ENCODE measurements at places on chromosomes 1 and 21.

GRCh38 chr1:172324086-172324485, 96.4 kb upstream of the C1orf105 start:
- no peak for DNase-seq

GRCh38 chr1:3222042-3222692, 153.2 kb downstream of the PRDM16 start:
- DNase-seq: no peak

- DNase-seq: no peak
These were observed 40.6 kb downstream of the ERI3 start for GRCh38 chr1:44314452-44314851.

DNA sequence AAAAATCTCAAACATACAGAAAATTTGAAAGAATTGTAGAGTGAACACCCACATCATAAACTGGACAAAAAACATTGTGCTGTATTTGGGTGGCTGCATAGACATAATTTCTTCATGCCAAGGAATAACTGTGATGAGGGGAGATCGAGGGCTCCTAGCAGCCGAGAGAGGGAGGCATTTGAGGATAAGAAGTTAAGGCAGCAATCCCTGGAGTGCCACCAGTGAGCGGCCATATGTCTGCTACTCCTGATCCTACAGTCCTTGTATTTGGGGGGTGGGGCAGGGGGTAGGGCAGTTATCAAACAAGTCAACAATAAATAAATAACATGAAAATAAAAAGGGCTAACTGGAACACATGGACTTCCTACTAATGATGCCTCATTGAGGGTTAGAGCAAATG, 54.5 kb downstream of the ATP5PO start:
- no peak for DNase-seq

DNA sequence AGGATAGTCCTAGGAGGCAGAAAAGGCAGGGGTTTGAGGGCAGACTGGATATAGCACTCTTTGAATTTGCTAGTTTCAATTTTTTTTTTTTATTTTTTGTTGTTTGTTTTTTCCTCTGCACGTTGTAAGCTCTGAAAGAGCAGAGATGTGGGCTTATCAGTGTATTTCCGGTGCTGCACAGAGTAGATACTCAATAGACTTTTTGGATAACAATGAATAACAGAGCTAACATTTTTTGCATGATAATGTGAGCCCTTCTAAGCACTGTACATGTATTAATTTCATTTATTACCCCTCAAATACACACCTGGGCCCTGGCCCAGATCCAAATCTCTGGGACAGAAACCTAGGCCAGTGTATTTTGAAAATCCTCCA, 17.1 kb upstream of the PARP1 start:
- no peak for DNase-seq

DNA sequence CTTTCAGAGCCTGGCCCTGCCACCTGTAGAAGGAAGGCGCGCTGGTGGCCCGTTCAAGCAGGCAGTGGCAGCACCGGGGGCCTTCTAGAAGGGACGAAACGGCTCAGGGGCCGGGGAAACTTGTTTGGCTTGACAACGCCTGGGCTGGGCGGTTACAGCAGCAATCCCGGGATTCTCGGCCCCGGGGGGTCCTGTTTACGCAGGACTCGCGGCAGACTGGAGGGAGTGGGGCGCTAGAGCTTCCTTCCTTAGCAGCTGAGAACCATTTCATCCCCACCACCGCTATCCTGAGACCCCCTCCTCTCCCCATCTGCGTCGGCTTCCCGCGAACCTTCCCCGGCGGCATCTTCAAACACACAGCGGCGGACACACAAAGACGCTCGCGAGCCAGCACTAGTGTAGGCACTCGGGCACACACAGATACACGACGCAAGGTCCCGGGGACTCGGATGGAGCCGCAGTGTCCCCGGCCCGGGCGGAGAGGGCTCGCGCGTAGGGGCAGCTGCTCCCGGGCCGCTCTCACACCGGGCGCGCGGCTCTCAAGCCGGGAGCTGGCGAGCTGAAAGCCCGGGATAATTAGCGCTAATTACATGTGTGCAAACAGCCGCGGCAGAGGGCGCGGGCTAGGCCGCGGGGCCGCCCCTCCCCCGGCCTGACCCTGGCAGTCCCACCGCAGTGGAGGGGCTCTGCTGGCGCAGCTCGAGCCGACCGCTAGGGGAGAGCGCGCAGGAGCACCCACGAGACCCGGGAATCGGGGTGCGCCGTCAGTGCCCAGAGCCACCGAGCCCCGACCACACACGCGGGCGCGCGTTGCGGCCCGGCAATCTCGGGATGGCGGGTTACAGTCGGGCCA, 271.4 kb downstream of the FOXD2 start:
- DNase-seq: no peak

DNA sequence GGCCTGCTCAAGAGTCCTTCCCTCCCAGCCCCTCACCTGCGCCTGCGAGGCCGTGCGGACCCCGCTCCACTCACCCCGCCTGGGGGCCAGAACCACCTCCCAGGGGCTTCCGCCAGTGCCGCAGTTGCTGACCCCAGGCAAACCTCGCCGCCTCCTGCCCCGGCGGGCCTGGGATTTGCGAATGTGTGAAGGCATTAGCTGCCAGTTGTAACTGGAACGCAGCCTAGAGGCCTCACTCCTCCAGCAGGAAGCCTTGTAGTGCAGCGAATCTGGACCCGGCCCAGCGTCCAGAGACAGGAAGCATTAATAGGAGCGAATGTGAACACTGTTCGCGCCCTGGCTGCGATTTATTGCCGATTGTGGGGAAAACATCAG, 140.9 kb upstream of the ARHGEF16 start:
- no peak for DNase-seq

DNA sequence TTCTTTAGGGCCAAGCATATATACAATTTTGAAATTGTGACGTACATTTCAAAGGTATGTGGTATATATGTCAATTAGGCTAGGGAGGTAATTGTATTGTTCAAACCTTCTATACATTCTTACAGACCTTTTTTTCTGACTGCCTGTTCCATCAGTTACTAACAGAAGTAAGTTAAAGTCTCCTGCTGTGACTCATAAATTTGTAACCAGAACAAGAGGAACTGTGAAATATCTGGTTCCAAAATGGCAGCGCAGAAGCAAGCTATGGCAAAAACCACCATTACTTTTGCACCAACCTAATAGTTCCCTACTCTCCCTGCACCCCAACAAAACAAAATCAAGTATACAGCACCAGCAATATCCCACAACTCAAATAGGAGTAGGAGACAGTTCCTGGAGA, 93.6 kb downstream of the ENAH start:
- no peak for DNase-seq

- no peak for DNase-seq
These were observed 25.1 kb upstream of the PLEKHA6 start for GRCh38 chr1:204384636-204385352.

DNA sequence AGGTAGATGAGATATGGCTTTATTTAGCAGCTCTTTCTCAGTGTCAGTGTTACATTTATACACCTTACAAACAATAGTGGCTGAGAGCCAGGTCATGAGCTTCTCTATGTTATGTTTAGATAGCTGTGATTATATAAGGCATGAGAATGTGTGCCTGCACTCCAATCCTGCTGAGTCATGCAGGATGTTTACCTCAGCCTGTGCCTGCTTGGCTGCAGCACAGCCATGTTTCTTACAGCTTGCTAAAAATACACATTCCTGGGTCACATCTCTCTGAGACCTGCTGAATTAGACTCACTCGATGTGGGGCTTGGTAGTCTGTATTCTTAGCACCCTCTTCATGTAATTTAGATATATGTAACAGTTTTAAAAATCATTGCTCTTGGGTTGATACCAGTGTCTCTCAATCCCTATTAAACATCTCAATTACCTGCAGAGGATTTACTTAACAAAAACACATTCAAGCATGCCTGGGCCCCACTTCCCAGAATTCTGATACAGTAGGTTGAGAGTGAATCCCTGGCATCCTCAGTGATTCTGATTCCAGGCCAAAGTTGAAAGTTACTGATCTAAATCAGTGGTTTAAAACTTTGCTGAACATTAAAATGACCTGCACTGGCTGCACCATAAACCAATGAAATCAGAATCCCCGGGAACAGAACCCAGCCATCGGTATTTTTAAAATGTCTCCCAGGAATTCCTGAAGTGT, 107.5 kb downstream of the GDAP2 start:
- DNase-seq: peak; percentile 58

GRCh38 chr1:224493269-224493668, 58.7 kb upstream of the WDR26 start:
- no peak for DNase-seq

DNA sequence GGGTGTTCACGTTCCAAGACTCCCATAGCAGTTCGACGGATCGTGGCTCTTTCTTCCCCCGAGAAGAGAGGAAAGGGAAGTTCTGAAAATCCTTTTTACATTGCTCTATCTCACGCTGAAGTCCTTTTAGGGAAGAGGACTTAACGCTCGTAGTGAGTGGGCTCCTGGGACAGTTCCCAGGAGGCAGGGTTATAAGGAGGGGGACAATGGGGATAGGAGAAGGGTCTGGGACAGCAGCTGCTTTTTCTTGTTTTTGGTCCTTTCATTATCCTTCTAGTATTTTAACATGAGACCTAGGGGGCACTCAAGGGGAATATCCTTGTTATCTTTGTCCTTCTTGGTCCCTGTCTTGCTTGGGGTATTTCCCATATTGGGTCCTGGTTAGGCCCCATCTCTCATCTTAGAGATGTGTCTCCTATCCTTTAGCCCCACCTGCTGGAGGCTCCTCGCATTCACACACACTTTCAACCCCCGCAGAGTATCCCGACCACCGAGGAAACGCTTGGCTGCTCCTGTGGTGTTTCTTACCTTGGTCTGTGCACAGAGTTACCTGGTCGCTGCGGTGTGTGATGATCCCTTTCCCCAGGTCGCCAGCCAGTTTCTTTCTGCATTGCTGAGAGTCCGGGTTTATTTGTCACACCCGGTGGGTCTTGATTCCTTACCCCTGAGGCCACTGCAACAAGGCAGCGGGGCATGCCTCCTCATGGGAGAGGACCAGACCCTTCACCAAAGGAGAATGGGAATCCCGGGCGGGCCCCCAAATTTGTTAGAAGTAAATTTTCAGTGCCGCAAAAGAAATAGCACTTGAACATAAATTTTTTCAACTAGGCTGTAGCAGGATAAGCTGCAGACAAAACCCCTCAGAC, 29.7 kb downstream of the SCCPDH start:
- DNase-seq: no peak

GRCh38 chr1:223755992-223756775, 43.8 kb downstream of the CAPN2 start:
- no peak for DNase-seq

DNA sequence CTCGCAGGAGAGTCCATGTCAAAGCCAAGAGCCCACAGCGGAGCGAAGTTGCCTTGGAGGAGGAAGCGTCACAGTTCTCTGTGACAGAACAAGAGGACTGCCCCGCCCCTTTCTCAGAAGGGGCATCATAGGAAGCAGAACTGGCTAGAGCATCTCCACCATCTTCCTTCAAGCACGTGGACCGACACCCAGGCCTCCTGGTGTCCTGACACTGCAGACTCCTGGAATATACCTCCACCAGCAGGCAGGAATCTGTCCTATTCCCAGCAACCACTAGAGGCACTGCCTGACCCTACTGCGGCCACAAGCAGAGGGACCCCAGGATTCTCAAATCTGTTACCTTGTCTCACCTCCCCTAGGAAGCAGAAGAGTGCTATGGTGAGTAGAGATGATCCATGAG, 37.8 kb downstream of the GPA33 start:
- no peak for DNase-seq

DNA sequence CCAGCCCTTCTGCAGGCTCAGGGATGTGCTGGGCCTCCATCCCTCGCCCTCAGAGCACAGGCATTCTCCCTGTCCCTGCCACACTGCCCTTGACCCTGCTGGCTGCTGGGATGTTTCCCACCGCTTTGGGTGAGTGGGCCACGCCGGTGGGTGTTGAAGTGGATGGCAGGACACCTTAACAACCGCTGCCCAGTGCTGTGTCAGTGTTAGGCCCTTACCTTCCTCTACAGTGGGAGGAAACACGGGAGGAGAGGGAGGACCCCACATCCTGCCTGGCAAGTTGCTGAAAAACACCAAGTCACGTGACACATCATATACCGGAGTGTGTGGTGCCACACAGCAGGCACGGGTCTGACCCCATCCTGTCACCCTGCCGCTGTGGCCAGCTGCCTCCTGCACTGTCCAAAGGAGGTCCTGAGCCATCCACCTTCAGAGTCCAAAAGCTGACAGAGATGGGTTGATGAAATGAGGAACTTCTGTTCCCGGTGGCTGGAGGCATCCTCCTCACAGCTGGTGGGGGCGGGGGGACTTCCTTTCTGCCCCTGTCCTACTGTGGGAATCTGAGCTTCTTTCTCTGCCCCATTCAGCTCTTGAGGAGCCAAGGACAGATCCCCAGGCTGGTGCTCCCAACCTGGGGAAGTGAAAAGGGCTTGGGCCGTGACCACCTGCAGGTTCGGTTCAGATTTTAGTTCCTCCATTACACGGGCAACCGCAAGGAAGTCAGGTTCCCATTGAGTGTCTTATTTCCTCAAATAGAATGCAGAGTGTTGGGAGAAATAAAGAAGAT, 3.2 kb upstream of the THEMIS2 start:
- no peak for DNase-seq

DNA sequence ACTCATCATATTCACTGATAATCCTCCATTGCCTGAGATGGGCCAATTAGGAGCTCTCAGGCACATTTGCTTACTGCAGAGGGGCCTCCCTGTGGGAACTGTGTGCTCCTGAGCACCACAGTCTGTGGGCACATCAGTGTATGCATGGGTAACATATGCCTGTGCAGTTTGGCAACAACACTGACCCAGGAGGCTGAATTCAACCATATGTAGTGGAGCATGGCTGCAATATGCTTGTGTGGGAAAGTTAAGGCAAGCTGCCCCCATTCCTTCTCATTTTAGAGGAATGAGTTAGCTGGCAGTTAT, 11.8 kb upstream of the FMOD start:
- DNase-seq: no peak

- DNase-seq: no peak
These were observed 52.0 kb downstream of the SLX9 start for GRCh38 chr21:44991538-44992483.

DNA sequence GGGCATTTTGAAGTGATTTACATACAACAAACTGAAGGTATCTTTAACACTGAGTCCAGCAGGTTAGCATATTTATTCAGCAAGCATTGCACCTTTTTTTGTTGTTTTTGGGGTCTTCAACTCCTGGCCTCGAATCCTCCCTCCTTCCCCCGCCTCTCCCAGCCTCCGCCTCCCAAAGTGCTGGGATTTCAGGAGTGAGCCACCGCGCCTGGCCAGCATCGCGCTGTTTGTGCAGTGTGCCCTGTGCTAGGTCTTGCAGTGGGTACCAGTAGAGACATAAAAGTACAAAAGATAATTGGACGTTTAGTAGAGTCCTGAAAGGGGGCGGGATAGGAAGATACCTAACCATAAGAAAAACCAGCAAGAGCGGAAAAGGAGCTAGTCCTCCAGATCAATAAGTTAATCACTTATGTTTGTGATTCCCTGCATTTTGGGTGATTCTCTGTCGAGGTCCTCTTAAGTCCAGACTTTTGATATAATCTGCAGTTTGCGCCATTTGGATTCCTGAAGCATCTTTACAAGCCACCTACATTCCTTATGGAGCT, 111.8 kb downstream of the OSBPL9 start:
- DNase-seq: no peak
